SHP77 (cell line): ENCODE measurements at places on chromosomes 2 and 18.

DNA sequence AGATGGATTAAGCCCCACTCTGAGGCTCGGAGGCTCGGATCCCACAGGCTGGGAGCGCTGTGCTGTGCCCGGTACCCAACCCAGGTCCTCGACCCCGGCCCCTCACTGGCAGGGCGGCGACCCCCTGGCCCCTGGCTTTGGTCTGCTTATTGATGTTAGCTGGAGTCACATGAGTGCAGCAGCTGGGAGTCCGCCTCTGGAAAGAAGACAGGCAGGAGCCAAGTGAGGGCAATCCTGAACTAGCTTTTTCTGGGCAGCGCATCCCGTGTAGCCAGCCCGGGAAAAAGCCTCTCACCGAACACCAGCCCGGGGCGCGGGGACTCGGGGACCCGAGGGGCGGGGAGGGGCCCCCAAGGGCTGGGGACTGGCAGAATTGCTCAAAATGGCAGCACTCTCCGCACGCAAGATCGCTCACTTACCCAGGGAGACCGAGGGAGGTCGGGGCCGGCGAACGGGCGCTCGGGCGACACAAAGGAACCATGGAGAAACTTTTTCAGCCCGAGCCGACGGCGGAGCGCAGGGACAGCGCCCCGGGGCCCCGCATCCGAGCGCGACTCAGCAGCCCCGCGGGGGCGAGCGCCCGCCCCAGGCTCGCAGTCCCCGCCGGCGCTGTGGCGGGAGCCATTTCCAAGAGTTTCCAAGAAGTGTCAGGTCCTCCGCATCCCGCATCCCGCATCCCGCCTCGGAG lies 567 bp downstream of the TMEM200C start:
- DNase-seq: no peak

DNA sequence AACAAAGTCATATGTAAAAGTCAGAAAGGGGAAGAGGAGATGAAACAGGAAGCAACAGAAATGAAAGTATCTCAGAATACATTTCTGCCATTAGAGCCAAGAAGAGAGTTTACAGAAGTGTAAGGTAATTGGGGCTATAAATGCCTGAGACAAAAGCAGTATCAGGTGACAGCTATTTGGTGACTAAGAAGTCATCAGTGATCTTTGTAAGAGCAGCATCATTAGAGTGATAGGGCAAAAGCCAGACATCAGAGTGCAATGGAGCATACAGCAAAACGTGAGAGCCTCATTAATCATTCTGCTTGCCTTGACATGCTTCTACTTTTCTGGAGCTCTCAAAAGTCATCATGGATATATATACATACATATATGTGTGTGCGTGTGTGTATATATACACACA lies 804.7 kb upstream of the PIK3C3 start:
- no peak for DNase-seq

DNA sequence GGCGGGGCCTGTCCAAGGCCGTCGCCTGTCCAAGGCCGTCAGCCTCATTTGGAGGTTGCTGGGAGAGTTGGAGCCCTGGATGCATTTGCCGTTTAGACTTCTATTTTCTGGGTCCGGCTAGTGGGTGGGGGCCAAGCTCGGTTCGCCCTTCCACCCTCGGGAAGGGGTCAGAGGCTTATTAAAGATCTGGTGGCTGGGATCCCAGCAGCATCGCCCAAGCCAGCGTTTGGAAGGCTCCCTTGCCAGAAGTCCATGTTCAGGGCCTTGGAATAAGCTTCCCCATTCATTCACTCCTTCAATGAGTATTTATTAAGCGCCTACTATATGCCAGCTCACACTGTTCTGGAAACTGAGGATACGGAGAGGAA lies 516 bp upstream of the DOCK10 start:
- no peak for DNase-seq

DNA sequence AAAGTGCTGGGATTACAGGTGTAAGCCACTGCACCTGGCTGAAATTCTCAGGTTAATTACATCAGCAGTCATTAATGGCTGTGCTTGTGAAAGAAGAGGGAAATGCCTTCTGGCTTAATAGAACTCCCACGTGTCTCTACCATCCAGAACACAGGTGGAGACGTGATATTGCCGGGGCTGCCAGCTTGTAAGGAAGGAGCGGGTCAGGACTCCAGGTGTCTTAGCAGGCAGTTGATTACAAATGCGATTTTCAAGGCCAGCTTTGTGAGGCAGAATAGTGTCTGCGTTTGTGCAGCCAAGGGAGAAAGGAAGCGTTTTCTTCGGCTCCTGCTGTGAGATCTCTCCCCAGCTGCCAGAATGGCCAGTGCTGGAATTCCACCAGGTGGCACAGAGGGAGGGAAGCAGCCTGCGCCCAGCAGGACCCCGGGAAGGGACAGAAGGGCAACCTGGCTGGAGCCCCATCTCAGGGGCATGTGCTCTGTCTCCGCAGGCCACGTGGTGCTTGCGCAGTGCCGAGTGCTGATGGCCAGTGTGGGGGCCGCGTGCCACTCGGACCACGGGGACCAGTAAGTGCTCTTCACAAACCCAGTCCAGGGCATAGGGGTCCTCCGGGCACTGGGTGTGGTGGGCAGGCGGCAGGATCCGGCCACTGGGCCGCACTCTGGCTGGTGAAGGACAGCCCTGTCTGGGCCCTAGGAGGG lies 3.7 kb upstream of the ESPNL start:
- no peak for DNase-seq

DNA sequence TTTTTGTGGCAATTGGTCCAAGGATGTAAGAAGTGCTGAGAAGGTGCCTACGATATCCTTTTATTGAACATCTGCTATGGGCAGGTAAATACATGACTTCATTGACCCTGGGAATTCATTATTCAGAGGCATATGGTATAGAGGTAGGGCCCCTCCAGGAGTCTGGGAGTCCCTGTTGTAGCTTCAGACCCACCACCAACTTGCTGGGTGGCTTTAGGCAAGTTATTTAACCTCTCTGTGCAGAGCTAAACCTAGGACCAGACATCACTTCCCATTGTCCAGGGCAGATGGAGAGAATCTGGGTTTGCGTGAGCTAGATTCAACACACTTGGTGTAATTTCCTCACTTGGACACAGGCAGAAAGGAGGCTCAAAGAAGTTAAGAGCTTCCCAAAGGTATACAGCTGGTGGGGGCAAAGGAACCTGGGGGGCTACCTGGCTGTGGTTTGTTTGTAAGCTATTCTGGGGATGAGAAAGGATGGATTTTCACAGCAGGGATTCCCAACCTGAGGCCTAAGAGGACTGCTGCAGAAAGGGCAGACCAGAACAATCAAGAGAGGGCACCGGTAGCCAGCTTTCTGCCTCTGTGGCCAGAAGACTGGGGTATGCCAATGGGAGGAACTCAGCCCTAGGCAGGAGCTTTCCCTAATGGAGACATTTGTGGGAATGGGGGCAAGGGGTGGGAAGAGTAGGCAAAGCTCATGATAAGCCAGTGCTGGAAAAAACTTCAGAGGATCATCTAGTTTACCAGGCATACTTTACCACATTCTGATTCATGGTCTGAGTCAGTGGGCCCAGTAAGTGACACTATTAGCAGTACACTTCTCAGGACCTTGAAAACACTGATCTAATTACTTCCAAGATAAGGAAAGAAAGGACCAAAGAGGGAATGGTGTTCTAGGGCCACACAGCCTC lies 102.7 kb upstream of the SMAD2 start:
- DNase-seq: no peak

GRCh38 chr2:128406736-128407554 lies 88.3 kb upstream of the HS6ST1 start:
- no peak for DNase-seq
